ENCODE measurements at places on chromosomes 6 and 20. TPM values are rescaled to one million over a fixed set of nuclear protein-coding genes. Genes with fewer than 3 reads are reported as not detected.

KDM1B gene
- total RNA-seq: 29.7 TPM

DEFB132 gene
- total RNA-seq: not detected

CRISP3 gene
- not detected for total RNA-seq

TMC2 gene
- not detected for total RNA-seq

PRICKLE4 gene
- total RNA-seq: not detected

GMPR gene
- total RNA-seq: 8.1 TPM

DSP gene
- 0.33 TPM for total RNA-seq

GINM1 gene
- 39.7 TPM for total RNA-seq

COL21A1 gene
- 6.2 TPM for total RNA-seq

TBXT gene
- total RNA-seq: not detected

GPR63 gene
- total RNA-seq: 0.44 TPM

ZBTB24 gene
- total RNA-seq: 9.0 TPM

RPP21 gene
- 30.0 TPM for total RNA-seq

JPH2 gene
- 3.0 TPM for total RNA-seq

INSM1 gene
- total RNA-seq: not detected

GLYATL3 gene
- not detected for total RNA-seq

CDK5RAP1 gene
- 20.5 TPM for total RNA-seq

MTCH1 gene
- total RNA-seq: 238 TPM

SLC22A7 gene
- not detected for total RNA-seq

SLC35D3 gene
- not detected for total RNA-seq

CDYL gene
- 28.2 TPM for total RNA-seq

NR2E1 gene
- total RNA-seq: not detected

GLP1R gene
- total RNA-seq: not detected

CRYBG1 gene
- total RNA-seq: 27.7 TPM

CNR1 gene
- not detected for total RNA-seq

SH3BGRL2 gene
- 6.7 TPM for total RNA-seq

ERGIC3 gene
- 286 TPM for total RNA-seq

NMBR gene
- 0.11 TPM for total RNA-seq

TBX18 gene
- total RNA-seq: 3.2 TPM

FOXQ1 gene
- total RNA-seq: not detected

VGLL2 gene
- total RNA-seq: not detected

BMP2 gene
- total RNA-seq: 5.0 TPM

ARG1 gene
- not detected for total RNA-seq

FAM162B gene
- total RNA-seq: 14.1 TPM

SAMD10 gene
- 0.87 TPM for total RNA-seq

TRIM40 gene
- total RNA-seq: not detected

BPIFB4 gene
- total RNA-seq: not detected

IDH3B gene
- total RNA-seq: 137 TPM

CDH26 gene
- 0.12 TPM for total RNA-seq

MAS1 gene
- total RNA-seq: not detected

DOK5 gene
- 14.6 TPM for total RNA-seq

DLK2 gene
- 0.66 TPM for total RNA-seq

ROS1 gene
- total RNA-seq: 2.0 TPM

C6orf132 gene
- total RNA-seq: 1.5 TPM

Measured in uterine smooth muscle cell (primary cell).